Left renal pelvis (tissue), 4 donors: ENCODE measurements at places on chromosomes 7 and 10. TPM values are rescaled to one million over a fixed set of nuclear protein-coding genes. Genes with fewer than 3 reads are reported as not detected.

DNA sequence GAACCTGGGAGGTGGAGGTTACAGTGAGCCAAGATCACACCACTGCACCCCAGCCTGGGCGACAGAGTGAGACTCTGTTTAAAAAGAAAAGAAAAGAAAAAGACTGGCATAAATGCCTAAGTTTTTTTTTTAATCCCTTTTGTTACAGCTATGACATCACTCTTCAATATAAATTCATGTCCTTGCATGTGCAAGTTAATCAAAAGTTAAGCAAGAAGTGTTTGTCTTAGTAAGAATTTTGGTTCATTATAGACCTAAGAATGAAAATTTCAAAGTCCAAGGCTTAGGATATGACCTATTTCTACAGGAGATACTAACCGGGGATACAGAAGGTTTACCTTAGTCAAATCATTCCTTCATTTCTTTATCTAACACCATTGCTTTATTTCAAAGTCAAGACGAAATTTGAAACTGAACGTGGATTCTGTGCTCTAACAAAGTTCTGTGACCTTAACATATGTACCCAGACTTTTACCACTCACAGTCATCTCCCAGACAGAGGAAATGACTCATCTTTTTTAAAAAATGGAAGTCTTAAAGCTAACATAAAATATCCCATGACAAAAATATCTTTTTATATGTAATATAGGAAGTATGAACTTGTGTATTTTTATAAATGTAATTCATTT, 29.3 kb upstream of the ITGB8 start:
- no peak for DNase-seq

DNA sequence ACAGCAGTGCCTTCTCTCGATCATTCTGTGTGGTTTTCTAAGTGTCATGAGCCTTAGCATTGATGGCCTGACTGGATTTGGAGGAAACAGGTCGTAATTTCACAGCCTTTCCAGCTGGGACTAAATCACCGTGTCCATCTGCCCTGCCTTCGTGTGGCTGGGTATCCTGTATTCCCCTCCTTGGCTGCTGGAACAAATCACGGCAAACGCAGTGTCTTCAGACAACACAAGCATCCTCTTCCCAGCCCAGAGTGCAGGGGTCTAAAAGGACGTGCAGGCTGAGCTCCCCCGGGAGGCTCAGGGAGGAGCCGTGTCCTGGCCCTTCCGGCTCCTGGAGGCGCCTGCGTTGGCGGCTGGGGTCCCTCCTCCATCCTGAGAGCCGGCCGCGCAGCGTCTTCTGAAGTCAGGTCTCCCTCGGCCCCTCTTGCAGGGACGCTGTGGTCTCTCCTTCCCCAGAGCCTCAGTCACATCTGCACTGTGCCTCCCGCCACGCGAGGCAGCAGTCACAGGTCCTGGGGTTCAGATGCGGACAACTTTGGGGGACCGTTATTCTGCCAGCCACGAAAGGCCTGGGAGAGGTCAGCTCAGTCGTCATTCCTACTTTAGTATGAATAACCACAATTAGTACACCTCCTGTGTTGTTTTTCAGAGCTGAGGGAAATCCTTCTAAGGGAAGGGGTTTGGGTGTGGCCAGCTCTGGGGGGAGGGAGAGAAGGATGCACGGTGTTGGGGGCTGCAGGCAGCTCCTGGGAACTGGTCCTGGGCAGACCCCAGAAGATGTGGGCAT, 41.1 kb downstream of the FAM20C start:
- no peak for DNase-seq

DNA sequence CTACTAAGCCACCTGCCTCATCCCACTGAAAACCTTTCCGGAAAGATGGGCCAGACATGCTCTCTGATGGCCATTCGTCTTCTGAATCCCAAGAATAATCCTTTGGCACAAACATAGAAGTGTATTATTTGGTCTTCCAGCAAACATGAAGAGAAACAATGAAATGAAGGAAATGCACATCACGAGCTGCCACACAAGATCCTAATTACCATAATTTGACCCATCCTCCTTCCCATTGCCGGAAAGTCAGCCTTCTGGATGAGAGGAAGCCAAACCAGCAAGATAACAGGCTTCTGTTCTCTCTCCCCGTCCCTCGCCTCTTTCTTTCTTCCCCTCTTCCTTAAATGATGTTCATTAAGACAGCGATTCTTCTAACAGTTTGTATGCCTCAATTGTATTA, 218.9 kb upstream of the KMT2E start:
- DNase-seq: no peak

The TFEC gene
- 3.9 TPM for polyA plus RNA-seq

GRCh38 chr10:111988646-111989045, 194.9 kb downstream of the GPAM start:
- no peak for DNase-seq

- no peak for DNase-seq
Observed at GRCh38 chr7:151101621-151102396, 15.5 kb downstream of the AGAP3 start.

The PNLIPRP2 gene
- polyA plus RNA-seq: not detected

DNA sequence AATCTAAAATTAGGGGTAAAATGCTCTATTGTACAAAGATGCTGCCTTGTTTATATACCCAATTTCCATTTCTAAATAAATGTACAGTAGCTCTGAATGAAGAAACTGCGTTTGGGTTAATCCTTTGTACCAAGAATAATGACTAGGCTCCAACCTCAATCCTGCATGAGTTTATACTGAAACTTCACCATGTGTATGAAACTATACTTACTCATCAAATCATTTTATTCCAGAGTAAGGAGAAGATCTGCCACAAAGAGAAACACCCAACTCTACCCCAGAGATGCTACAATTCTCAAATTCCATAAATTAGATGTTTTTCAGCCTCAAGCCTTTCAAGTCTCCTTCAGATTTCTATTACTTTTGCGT, 53.8 kb upstream of the AKR1E2 start:
- DNase-seq: no peak

DNA sequence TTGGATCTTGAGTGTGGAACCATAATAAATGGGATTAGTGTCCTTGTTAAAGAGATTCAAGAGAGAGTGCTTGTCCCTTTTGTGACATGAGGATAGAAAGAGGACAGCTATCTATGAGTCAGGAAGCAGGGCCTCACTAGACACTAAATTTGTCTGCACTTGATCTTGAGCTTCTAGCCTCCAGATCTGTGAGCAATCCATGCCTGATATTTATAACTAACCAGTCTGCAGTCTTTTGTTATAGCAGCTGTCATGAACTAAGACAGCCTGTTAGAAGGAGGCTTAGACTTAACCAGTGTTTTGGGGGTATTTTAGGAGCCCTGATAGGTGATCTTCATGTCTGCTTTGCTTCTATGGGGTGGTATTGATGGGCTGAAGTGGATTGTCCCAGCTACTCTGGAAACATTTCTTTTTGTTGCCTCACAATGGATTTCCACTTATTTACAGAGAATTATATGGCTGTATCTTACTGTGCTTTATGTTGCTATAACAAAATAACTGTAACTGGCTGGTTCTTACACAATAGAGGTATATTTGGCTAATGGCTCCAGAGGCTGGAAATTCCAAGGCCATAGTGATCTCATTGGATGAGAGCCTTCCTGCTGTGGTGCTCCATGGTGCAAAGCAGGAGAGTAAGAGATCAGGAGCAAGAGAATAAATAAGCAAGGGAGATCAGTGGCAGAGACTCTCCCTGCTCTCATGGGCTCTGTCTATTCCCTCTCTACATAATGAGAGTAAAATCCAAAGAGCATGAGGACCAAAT, 23.4 kb upstream of the AKR1C3 start:
- DNase-seq: no peak

DNA sequence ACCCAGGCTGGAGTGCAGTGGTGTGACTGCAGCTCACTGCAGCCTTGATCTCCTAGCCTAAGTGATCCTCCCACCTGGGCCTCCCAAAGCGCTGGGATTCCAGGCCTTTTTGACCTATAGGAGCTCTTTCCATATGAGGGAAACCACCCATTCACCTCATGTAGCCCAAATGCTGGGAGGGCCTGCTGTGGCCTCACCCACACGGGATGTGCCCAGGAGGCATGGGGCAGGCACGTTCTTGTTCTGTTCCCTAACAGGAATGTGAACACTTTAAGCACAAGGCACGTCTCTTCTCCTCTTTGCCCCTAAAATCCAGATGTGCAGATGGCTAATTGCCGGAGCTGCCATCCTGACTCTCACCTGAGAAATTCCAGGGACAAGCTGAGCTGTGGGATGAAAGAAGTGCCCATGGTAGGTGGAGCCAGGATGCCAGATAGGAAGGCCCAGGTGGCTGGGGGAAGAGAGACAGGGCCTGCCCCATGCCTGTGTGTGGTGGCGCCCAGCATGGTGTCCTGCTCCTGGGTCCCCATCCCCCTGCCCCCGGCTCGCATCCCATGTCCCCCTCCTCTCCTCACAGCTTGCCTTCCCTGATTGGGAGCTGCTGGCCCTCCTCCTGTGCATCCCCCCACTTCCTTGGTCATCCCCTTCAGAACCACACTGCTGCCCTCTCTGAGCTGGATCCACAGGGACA, 17.3 kb downstream of the CAMK2B start:
- DNase-seq: no peak

GRCh38 chr7:136687693-136688322, 180.6 kb upstream of the CHRM2 start:
- DNase-seq: no peak

GRCh38 chr7:112701456-112701855, 88.7 kb downstream of the TMEM168 start:
- no peak for DNase-seq

GRCh38 chr10:119845656-119846055, 27.0 kb downstream of the MCMBP start:
- no peak for DNase-seq

- no peak for DNase-seq
Observed at GRCh38 chr7:32169228-32169627, 99.0 kb upstream of the PDE1C start.

- DNase-seq: no peak
Observed at GRCh38 chr7:90701771-90702170, 105.7 kb downstream of the CDK14 start.

- DNase-seq: no peak
Observed at GRCh38 chr10:106175760-106176377, 988.6 kb downstream of the SORCS1 start.

DNA sequence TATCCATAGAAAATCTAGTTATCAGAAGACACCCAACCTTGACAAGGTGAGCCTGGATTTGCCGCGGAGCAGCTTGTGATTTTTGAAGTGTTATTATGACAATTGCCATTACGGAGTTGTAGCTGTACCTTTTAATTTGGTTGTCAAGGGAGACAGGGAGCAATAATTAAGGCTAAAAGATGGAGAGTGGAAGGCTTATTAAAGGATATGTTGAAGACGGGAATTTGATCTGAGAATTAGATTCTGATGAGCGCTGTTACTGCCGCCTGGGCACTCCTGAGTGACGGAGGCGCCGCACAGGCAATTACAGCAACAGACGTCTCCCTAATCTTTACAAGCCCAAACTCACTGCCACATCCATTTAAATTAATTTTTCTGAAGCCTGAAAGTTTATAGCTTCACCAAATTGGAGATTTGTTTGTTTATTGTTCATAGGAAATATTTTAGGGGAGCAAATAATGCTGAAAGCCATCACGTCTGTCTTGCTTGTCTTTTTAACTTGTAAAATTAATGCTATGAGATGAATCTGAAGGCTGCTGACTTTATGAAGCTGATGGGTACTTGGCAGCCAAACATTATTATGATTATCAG, 475.0 kb upstream of the ADARB2 start:
- DNase-seq: no peak

The TSPAN12 gene
- 154 TPM for polyA plus RNA-seq

The TUBAL3 gene
- polyA plus RNA-seq: not detected
